NCI-H1105 (cell line): ENCODE measurements at places on chromosomes 2 and 18.

DNA sequence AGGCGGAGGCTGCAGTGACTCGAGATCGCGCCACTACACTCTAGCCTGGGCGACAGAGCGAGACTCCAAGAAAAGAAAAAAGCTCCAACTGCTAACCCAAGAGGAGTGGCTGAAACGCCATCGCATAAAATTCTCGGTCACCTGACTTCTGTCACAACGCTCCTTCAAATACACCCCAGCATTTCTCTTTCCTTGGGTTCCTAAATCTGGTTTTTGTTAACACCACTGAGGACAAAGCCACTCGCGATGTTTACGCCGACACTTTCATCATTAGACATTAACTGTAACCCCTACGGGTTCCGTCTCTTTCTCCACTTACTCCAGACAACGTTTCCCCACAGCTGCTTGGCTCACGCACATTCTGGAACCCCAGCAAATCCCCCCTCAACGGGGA, 679 bp downstream of the CLK1 start:
- DNase-seq = no peak

- DNase-seq = no peak
Measured at GRCh38 chr18:12783524-12783923, 80.7 kb downstream of the PSMG2 start.

- DNase-seq = no peak
Measured at GRCh38 chr2:234905547-234906265, 46.1 kb upstream of the SH3BP4 start.

- DNase-seq = no peak
Measured at GRCh38 chr2:221554769-221555493, 17.2 kb downstream of the EPHA4 start.

DNA sequence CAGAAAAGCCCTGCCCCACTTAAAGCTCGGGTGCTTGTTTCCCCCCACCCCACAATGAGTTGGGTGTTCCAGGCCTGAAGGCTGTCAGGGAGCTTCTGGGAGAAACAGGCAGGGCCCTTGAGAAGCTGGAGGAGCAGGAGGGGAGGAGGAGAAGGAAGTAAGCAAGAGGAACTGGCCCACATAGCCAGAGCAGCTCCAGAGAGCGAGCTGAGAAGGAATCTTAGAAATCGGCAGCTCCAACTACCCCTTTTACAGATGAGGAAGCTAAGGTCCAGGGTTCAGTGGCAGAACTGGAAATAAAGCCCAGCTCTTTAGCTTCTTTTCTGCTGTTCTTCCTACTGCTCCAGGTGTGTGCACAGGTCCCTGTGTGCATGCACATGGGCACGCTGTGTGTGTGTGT, 12.7 kb upstream of the KCNK3 start:
- no peak for DNase-seq

- no peak for DNase-seq
Measured at GRCh38 chr2:20416723-20417122, 30.2 kb upstream of the RHOB start.

- no peak for DNase-seq
Measured at GRCh38 chr18:12880541-12880910, 3.5 kb downstream of the PTPN2 start.

DNA sequence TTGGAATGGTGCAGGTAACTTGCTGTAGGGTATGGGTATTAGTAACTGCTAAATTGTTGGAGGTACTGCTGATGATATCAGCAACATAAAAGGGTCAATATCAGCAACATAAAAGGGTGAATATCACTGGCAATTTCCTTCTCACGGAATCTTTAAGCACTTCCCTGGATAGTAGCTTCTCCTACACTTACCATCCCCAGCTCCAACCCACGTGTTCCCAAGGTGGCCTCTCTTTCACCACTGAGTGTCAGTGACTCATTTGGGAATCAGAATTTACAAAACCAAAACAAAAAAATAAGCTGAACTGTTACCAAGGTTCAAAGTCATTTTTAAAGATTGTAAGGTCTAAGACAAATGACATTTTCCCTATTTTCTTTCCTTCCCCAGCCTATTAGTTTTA, 70.8 kb downstream of the LRP2 start:
- DNase-seq = no peak

GRCh38 chr2:223537651-223538601, 64.2 kb downstream of the SCG2 start:
- peak; percentile 74 for DNase-seq

GRCh38 chr2:234091432-234091879, 41.0 kb downstream of the SPP2 start:
- peak; percentile 73 for DNase-seq

DNA sequence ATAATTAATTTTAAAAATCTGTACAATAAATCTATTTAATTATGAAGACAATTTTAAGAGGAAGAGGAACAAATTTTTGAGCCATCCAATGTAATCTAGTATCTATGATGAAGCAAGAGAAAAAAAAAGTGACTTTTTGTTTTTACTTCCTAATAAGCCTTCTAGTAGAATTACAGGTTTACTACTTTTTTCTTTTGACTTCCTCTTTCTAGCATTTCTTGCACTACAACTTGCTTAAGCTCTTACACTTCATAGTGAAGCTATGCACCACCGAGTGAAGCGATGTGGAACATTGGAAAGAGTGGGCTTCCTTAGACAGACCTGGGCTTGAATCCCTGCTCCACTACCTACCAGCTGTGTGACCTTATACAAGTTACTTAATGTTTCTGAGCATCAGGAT, 2.1 kb downstream of the SERPINB2 start:
- no peak for DNase-seq

- no peak for DNase-seq
Measured at GRCh38 chr2:8578335-8579244, 103.3 kb upstream of the ID2 start.
